ENCODE measurements at places on chromosomes 4 and X.

GRCh38 chr4:10006601-10007435, 14.5 kb downstream of the SLC2A9 start:
- DNase-seq: no peak

DNA sequence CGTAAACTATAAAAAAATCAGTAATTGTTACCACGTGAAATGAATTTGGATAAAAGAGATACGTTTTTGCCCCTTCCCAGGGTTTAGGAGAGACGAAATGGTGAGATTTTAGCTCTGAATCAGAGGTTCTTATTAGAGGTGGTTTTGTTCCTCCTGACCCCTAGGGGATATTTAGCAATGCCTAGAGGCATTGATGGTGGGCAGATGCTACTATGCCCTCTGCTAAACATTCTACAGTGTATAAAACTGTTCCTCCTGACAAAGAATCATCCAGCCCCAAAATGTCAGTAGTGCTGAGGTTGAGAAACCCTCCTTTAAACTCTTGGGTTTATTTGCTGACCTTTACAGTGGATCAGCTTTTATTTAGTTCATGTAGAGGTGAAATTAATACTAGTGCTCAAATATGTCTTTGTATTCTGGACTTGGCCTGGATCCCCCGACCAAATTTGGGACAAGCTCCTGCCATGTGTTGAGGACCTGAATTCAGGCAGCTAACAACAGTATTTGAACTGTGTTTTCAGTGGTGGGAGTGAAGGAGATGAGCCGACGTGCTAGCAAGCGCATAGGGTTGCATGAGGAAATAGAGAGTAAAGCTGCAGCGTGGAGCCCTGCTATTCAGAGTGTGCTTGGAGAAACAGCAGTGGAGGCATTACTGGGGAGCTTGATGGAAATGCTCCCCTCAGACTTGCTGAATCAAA, 126.1 kb downstream of the PTTG2 start:
- DNase-seq: no peak

- no peak for DNase-seq
These were observed 6.4 kb downstream of the TCEAL8 start for GRCh38 chrX:103248553-103248952.

DNA sequence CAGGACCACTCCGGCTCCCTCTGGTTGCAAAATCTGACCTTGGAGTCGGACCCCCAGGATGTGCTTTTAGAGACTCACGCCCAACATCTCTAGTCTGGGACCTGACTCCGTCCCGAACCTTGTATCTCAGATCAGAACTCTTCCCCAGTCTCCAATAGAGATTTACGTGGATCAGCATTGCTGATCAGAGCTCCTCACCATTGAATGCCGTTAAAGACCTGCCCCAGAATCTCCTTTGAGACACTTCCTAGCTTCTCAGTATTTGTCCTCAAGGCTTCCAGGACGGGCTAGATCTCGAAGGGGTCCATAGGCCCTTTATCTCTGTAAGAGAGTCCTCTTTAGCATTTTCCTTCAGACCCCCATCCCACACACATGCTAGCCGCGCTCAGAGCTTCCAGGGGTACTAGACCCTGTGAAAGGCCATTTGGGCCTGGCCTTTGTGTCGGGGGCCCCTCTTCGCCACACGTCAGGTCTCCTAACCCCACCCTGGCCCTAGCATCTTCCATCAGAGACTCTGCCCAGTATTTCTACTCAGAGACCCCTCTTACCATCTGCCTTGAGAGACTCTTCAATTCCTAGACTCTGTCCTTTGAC, 662 bp downstream of the UBA1 start:
- no peak for DNase-seq

DNA sequence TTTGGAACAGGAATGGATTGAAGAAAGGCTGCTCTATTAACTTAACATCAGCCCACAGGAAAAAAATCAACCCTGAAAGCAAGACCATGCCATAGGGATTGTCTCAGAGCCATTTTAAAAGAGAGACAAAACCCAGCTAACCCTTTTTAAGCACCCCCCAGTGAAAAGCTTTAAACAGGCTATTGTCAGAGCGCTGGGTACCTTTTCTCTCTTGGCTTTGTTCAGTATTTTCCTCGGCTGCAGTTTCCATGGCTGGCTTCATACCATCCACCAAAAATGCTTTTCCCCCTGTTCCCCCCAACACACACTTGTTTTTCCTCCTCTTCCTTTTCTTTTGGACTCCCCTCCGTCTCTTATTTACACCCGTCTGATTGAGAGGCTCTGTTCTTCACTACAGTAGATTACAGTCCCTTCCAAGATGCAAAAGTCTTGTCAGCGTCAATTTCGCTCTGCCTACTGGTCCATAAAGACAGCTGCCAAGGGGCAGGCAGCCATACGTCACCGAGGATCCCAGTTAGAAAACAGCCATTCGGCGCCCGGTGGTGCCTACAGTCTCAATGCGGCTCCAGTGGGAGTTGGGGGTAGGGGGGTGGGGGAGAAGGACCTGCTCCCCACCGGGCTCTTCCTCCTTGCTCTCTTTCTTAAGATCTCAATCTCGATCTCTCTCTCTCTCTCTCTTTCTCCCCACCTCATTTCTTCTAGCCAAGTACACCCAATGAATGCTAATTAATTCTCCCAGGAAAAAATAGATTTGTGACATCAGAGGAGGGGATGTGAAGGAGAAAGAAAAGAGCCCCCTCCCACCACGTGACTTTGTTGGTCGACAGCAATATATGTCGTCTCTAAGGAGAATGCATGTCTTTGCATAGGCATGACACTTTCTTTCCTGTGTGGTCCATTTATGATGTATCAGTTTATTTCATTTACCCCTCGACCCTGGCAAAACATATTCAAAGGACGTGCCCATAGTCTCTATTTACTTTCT, at the start of gene GPM6B:
Gene GPM6B (minus strand): TSS at position 451 of the 985 bp plus-strand sequence. CDS start 189 bp downstream, at position 262.
- no peak for DNase-seq

DNA sequence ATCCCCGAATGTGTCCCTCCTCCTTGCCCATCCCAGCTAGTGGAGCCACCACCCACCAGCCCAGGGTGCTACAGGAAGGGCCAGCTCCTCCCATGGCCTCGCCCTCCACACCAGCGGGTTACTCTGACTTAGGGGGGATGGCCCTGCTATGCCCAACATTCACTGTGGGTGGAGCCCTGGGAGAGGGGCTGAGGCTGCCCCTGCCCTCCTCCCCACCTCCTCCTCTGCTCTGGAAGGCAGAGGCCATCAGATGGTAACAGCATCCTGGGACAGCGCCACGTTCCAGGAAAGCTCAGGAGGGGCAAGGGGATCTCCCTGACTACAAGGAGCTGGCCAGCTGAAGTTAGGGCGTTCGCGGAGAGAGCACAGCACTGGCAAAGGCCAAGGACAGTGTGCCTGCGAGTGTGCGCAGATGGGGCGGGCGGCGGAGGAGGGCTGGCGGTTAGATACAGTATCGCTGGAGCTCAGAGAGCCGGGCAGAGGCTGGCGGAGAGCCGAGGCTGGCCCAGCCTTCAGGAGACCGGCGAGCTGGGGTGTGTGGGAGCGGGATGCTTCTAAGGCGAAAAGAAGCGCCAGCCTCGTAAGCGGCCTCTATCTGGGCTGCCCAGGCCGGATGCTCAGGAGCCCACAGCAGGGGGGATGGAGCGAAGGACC, 1.5 kb downstream of the JAKMIP1 start:
- no peak for DNase-seq

DNA sequence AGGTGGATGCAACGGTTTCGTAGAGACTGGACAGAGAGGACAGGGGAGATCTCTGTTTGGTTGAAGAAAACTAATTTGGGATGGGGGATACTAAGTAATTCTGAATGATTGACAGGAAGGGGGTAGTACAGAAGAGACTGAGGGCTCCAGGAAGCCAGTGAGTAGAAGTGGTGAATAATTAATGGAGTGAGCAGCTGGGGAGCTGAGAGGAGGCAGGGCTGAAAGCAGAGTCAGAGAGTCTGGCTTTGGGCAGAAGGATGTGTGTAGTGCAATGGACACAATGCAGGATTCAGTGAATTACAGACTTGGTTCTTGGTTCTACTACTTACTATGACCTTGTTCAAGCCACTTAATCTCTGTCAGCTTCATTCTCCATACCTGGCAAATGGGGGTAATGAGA, 161.7 kb downstream of the RBMX2 start:
- no peak for DNase-seq

GRCh38 chr4:67750691-67751090, 3.5 kb downstream of the GNRHR start:
- DNase-seq: no peak

DNA sequence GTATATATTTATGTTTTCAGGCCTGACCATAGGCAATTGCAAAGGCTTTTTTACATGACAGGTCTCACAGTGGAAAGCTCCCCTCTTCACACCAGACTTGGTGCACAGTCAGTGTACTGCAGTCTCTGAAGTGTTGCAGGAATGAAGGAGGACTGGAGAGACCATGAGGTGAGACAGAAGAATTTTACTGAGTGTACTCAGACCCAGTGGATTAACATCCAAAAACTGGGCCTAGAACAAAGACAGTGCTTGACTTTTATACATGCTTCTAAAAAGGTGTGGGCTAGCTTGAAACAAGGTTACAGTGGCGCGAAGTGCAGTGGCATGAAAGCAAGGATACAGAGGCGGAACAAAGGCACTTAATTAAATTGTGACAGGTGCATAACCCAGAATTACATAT, 822.9 kb downstream of the RAPGEF2 start:
- no peak for DNase-seq

- no peak for DNase-seq
These were observed 269.6 kb downstream of the GBA3 start for GRCh38 chr4:22962295-22962694.

- DNase-seq: no peak
These were observed 46.6 kb upstream of the MAMLD1 start for GRCh38 chrX:150316564-150316963.

DNA sequence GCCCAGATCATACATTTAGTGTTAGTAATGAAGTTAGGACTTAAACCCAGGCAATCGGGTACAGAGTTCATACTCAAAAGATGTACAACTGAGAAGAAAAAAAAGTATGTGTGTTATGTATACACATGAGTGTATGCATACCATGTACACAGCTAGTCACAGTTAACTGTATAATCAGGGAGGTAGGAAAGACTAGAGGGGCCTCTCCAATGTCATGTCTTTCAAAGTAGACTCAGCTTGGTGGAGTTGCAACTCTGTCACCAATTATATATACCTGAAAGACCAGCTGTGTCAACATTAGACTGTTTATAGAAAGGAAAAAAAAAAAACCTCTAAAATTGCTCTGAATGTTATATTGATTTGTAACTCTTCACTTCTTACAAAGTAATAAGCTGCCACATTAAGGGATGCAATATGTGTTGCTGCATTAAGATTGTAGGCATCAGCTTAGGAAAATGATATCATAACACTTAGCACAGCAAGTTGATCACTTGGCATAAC, 167.5 kb downstream of the DCTD start:
- no peak for DNase-seq

DNA sequence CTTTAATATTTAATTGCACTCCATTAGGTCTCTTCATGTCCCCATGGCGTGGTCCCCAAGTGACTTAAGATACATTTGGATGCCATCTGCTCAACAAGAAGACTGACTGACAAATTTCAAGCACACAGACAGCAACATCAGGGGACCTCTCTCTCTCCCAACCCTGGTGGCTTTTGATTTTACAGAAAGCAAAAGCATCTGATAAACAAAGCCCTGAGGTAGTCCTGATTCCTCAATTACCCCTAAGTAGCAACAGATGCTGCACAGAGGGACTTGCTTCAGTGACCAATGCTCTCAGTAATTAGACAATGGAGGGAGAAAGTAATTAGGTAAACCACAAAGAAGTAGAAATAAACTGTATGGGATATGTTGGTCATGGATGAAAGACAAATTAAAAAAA, 426.4 kb downstream of the INPP4B start:
- DNase-seq: no peak

DNA sequence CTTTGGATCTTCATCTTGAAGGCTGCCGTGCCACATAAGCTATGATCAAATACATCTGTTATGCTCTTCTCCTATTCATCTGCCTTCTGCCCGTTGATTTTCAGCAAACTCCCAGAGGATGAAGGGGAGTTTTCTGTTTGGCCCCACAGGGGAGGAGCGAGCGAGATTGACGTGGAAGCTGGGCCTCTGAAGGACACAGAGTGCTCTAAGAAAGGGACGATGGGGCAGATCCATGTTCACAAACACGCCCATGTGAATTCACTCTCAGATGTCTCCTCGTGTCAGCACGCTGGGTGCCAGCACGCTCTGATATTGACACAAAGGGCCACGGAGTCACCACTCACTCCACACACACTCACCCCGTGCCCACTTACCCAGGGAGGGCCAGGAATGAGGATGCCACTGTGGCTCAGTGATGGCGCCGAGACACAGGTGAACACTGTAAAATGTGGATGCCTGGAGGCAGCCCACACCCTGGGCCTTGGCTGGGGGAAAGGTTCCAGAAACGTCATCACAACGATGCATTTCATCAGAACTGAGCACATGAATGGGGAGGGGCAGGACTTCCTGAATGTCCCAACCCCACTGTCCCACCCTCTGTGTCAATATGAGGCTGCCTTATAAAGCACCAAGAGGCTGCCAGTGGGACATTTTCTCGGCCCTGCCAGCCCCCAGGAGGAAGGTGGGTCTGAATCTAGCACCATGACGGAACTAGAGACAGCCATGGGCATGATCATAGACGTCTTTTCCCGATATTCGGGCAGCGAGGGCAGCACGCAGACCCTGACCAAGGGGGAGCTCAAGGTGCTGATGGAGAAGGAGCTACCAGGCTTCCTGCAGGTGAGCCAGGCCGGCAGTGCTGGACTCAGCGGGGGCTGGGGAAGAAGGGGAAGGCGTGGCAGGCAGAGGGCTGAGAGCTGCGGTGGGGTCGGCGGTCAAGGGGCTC, at the start of gene S100P:
Gene S100P (plus strand): TSS at position 648 of the 946 bp plus-strand sequence. CDS start 55 bp downstream, at position 703.
- DNase-seq: no peak

GRCh38 chr4:118281611-118282442, 71.0 kb downstream of the PRSS12 start:
- DNase-seq: no peak

DNA sequence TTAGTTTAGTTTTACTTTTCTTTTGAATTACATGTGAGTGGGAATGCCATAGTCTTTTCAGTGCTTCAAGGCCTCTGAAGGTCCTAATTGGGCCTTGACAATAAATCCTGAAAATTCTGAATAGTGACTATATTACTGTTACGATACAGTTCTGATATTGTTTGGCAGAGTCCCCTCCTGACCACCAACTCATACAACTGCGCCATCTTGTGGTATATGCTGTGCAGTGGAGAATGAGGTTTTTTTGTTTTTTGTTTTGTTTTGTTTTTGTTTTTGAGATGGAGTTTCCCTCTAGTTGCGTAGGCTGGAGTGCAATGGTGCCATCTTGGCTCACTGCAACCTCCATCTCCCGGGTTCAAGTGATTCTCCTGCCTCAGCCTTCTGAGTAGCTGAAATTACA, 56.6 kb upstream of the CHRDL1 start:
- DNase-seq: no peak

DNA sequence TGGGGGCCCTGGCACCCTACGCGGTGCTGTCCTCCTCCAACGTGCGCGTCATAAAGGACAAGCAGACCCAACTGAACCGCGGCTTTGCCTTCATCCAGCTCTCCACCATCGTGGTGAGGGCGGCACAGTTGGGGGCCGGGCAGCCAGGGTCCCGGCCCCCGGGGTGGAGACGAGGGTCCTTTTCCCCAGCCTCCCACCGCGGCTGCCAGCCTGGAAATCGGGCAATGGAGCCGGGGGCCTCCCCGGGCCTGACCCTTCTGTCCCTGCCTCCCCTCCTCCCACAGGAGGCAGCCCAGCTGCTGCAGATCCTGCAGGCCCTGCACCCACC, 13.7 kb upstream of the UBA1 start:
- no peak for DNase-seq

Measured in stimulated activated CD8-positive, alpha-beta memory T cell treated with anti-CD3 and anti-CD28 coated beads, Interleukin-4, amount 100 ng/mL, for 4 hours (primary cell).